A549 treated with DMSO at 1 μM for 4 hours (cell line): ENCODE measurements at places on chromosomes 2 and 18. TPM values are rescaled to one million over a fixed set of nuclear protein-coding genes. Genes with fewer than 3 reads are reported as not detected.

Gene CWC22
- 12.2 to 14.9 TPM (median 14.4 TPM) in 5 replicates for total RNA-seq

Gene ASXL3
- not detected in 5 replicates for total RNA-seq

Gene B3GNT7
- total RNA-seq, result 1.1 to 2.3 TPM (median 1.6 TPM) in 5 replicates

Gene ATRAID
- total RNA-seq, result 209 to 221 TPM (median 218 TPM) in 5 replicates

Gene PSMA8
- total RNA-seq, result not detected in 5 replicates

Gene TWIST2
- 10.1 to 20.6 TPM (median 18.8 TPM) in 5 replicates for total RNA-seq

Gene GPR148
- total RNA-seq, result not detected in 5 replicates

Gene ORC4
- total RNA-seq, result 26.0 to 43.0 TPM (median 35.7 TPM) in 5 replicates

Gene TLX2
- 0.14 to 0.43 TPM (median 0.25 TPM) in 5 replicates for total RNA-seq

Gene MAL
- total RNA-seq, result 0.16 to 0.23 TPM in 2 of 5 replicates, not detected in the others

Gene MTHFD2
- 157 to 182 TPM (median 167 TPM) in 5 replicates for total RNA-seq

Gene PRKCE
- 10.1 to 13.1 TPM (median 10.4 TPM) in 5 replicates for total RNA-seq

Gene UNC80
- total RNA-seq, result not detected in 5 replicates

Gene ATG9A
- 47.0 to 55.9 TPM (median 49.7 TPM) in 5 replicates for total RNA-seq
